ENCODE measurements at places on chromosomes 16 and 17. TPM values are rescaled to one million over a fixed set of nuclear protein-coding genes. Genes with fewer than 3 reads are reported as not detected.
A peak's percentile ranks its signal among the peaks of the same experiment; 100 is the strongest.

DNA sequence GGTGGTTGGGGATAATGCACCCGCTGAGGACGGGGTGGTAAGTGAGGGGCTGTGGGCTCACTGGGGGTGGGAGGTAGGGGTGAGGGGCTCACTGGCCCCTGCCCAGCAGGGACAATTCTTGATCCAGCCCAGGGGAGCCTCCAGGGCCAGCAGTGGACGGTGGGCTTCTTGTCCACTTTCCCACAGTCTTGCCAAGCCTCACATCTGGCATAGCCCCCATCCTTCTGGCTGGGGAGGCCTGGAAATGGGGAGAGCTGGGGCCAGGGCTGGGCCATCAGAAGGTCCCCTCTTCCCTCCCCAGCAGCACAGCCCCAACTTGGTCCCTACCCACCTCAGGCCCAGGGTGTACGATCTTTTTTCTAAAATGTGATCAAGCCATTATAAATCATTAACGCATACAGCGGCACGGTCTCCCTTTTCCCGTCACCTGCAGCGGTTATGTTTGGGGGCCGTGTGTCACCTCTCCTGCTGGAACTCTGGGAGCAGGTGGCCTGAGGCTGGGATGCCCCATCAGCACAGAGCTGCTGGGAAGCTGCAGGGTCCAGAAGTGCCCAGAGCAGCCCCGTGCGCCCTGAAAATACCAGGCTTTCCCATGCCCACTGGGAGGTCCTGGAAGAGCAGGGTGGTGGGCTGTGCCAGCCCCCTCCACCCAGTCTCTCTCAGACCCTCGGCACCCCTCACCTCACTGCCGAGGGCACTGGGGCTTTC lies 7.2 kb upstream of the SETD6 start:
- DNase-seq: no peak

DNA sequence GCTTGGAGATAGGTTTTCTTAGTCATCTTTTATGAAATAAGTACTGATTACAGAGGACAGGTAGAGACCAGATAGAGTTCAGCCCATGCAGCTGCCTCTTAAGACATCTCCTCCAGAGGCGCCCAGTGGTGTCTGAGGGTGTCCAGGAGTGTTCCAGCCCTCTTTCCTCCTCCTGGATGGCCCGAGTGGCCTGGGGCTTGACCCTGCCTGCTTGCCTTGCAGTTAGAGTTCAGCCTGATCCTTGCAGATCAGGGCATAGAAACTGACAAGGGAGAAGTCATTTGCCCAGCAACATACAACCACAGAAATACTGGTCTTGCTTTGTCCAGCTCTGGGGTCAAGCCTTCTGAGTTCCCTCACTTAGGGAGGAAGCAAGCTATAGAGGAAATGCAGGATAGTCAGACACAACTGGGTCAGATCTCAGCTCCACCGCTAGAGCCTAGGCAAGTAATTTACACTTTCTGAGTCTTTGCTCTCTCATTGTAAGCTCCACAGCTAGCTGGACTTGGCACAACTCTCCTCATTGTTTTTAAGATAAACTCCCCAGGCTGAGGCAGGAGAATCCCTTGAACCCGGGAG lies 3.6 kb upstream of the CCL1 start:
- DNase-seq: no peak

- no peak for DNase-seq
Measured at GRCh38 chr17:78335209-78335608, 24.7 kb downstream of the SOCS3 start.

Gene ALOX15B
- not detected for total RNA-seq

- no peak for DNase-seq
Measured at GRCh38 chr17:54662978-54663876, 237.4 kb upstream of the TOM1L1 start.

DNA sequence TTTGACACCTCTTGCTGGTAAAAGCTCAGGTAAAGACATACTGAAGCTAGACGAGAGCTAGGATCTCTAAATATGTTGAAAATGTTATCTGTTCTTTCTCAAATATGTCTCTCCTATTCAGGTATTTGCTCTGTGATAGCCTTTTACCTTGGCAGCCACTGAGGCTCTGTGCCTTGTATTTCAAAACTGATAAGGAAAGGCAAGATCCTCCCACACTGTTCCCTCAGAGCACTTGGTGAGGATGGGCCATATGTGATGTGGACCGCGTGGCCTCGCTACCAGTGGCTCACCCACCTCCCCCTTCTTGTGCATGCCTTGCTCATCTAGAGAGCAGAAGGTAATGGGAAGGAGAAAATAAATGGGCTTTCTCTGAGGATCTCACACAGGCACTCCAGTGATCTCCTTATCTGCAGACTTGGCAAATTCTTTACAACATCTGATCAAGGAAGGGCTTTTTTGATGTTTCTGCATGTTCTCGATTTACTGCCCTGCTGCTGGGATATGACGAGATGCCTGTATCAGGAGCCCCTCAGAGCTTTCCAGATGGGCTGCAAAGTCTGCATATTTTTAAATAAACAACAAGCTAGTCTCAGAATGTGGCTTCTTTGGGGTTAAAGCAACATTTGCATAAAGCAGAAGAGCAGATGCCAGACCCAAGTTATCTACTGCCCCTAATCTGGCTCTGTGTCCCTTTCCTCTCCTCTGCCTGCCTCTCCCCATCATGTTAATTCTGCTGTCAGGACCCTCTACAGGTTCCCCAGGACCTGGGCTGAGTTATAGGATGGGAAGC lies 16.9 kb downstream of the HOXB1 start:
- no peak for DNase-seq

Gene ANKRD40
- 83.1 TPM for total RNA-seq

DNA sequence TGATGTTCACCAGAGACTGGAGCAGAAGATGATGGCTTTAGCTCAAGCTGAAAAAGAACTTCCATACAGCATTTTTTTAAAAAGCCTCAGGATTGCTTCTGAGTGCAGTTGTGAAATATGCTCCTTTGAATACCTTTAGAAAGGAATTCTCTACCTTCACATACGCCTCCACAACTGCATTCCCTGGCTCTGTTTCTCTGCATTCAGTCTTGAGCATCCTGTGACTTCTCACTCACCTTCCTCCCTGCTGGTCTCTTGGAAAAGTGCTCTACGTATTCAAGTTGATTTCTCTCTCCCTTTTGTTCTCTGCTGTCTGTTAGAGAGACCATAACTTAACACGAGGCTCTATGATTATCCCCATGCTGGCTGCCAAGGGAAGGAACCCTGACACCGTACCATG lies 34.5 kb downstream of the HS3ST2 start:
- DNase-seq: no peak

- DNase-seq: no peak
Measured at GRCh38 chr16:8109510-8110369, 480.6 kb downstream of the TMEM114 start.

DNA sequence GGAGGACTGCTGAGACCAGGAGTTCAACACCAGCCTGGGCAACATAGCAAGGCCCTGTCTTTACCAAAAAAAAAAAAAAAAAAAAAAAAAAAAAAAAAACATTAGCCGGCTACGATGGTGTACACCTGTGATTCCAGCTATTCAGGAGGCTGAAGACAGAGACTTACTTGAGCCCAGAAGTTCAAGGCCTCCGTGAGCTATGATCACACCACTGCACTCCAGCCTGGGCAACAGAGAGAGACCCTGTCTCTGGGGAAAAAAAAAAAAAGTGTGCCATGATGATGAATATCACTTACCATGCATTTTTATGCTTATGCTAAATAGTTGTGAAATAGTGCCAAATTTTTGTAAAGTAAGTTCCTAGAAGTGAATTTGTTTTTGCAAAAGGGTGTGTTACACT lies 197.0 kb downstream of the LGALS9B start:
- no peak for DNase-seq

GRCh38 chr17:80476877-80477646 lies 655 bp upstream of the NPTX1 start:
- no peak for DNase-seq

DNA sequence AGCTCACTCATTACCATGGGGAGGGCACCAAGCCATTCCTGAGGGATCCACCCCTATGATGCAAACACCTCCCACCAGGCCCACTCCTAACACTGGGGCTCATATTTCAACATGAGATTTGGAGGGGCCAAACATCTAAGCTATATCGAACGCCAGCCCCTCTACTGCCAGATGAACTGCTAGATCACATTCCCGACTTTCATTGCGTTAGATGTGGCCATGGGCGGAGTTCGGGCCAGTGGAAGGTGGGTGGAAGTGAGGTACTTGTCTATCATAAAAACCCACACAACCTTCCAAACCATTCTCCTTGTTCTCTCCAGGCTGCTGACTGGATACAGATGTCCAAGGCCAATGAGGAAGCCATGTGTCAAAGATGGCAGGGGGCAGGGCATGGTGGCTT lies 27.0 kb upstream of the ANKRD40CL start:
- DNase-seq: no peak

Gene NPIPA2
- not detected for total RNA-seq

GRCh38 chr17:29393436-29393835 lies 3.3 kb downstream of the TAOK1 start:
- DNase-seq: no peak

Gene DOK4
- 5.6 TPM for total RNA-seq

Gene ITGA2B
- not detected for total RNA-seq

Gene KRTAP9-8
- not detected for total RNA-seq

GRCh38 chr16:68228652-68229051 lies 7.3 kb downstream of the ESRP2 start:
- DNase-seq: no peak

GRCh38 chr17:63718988-63719387 lies 19.1 kb upstream of the LIMD2 start:
- DNase-seq: no peak

- no peak for DNase-seq
Measured at GRCh38 chr17:80693511-80693910, 148.9 kb downstream of the RPTOR start.

Gene KCTD5
- total RNA-seq: 95.0 TPM

DNA sequence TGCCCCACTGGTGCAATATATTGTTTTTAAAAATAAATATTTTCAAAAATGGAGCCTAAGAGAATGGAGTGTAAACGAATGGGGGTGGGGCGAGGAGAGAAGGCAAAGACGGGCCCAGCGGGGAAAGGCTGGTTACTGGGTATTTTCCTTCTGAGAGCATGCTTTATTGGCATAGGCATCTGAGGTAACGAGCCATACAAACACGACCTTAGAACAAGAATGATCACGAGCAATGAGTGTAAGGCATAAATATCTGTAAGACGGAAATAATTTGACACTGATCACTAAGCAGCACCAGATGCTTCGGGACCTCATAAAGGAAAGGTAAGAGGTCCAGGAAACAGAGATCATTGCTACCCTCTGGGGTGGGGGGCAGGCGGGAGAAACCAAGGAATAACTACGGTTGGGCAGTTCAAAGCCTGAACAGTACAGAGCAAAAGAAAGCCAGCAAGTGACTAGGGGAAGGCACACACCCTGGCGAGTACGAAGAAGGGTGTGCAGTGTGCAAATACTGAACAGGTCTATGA lies 959 bp downstream of the SSH2 start:
- DNase-seq: no peak

Gene GCGR
- total RNA-seq: not detected

DNA sequence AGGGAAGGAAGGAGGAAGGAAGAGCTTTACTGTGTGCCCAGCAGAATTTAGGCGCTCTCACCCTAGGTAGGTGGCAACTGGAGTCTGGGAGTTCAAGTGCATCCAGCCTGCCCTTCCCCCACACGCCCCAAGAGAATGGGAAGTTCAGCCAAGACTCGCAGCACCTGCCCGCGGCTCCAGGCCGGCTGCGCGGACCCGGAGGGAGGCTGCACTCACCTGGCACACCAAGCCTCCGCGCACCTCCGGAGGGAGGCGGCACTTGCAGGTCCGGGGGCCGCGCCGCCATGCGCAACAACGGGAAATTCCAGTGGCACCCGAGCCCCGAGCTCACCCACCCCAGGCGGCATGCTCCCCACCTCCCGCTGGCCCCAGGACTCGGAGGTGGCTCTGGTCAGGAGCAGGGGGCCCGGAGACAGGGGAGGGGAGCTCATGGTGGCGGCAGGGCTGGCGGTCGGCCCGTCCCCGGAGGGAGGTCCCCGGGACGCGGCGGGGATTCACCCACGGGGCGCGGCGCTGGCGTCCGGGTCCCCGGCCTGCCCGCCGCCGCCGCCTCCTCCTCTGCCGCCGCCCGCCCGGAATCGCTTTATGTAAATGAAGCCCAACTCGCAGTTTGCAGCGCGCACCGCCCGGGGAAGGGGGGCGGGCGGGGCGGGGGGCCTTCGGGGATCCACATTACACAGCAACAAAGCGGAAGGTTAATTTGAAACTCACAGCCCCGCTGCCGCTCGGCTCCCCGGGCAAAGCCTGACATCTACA lies at the start of gene ZFHX3:
TSS of gene ZFHX3 (minus strand) at position 593 of the 756 bp plus-strand sequence. CDS start 87,983 bp downstream, outside the sequence.
- peak; percentile 74 for DNase-seq

- no peak for DNase-seq
Measured at GRCh38 chr16:4936991-4937781, at the start of gene PPL. Gene PPL, minus strand, starts transcription at chr16:4937148. Its CDS starts 103 bp downstream, at chr16:4937045.

Gene STH
- total RNA-seq: not detected

DNA sequence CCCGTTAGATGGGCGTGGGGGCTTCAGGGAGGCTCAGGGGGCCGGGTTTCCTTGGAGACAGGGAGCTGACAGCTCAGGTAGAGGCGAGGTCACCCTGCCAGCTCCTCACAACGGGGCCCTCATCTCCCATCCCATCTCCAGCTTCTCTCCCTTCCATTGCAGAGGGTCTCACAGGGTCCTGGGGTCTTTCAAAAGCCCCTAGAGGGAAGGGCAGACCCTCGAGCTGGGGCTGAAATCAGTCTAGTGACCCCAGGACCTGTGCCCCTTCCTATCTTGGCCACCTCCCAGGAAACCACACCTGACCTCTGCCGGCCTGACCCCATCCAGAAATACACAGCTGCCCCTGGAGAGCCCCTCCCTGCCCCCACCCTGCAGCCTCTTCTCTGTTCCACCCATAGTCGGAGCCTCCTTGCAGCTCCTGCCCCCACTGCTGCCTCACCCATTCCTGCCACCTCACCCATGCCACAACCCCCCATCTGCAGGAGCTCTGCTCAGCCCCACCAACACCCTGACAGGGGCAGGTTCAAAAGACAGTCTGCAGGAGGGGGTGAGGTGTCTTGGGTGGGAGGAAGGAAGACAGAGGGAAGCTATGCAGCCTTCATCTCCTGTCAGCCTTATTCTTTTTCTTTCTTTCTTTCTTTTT lies 23.4 kb downstream of the PIK3R5 start:
- no peak for DNase-seq

- DNase-seq: peak; percentile 71
Measured at GRCh38 chr17:50203604-50204345, 2.3 kb upstream of the COL1A1 start.

Gene FN3K
- not detected for total RNA-seq

Gene HID1
- 0.16 TPM for total RNA-seq

DNA sequence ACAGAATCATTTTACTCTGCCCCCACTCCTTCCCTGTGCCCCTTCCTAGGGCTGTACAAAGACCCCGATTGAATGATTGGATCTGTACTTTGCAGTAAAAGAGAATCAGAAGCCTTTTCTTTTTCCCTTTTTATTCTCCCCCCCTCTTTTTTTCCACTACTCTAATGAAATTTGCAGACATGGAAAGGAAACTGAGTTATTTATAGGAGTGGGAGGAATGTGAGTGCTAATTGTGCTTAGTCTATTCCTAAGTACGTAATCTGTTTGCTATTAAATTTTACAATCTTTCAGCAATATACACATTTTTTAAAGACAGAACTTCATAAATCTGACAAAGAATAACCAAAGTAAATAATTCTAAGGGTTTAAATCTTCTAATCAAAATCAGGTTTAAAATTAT lies 314.3 kb downstream of the MAP2K6 start:
- DNase-seq: no peak

GRCh38 chr17:52106072-52106471 lies 52.4 kb downstream of the CA10 start:
- no peak for DNase-seq

GRCh38 chr17:39981207-39981741 lies 667 bp downstream of the PSMD3 start:
- no peak for DNase-seq

Gene KRTAP4-3
- total RNA-seq: not detected
